ENCODE measurements at places on chromosomes 4 and X. TPM values are rescaled to one million over a fixed set of nuclear protein-coding genes. Genes with fewer than 3 reads are reported as not detected.

DNA sequence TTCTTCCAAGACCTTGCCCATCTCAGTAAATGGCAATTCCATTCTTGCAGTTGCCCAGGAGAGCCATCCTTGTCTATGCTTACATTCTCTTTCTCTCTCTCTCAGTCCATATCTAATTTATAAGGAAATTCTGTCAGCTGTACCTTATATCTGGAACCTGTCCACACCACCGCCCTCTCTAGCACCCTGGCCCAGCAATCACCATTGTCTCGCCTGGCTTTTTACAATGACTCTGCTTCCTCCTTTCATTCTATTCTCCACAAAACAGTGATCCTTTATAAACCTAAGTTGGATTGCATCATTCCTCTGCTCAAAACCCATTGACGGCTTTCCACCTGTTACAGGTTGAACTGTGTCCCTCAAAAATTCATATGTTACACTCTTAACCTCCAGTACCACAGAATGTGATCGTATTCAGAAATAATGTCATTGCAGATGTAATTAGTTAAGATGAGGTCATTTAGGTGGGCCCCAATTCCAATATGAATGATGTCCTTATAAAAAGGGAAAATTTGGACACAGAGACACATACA lies 31.3 kb downstream of the APBB2 start:
- H3K36me3 ChIP-seq = peaks cover 8% of the 10 kb centered on the region
- no peak for DNase-seq
- no peak overlapping the region for H3K4me3 ChIP-seq
- peaks cover 3% of the 10 kb centered on the region for H3K27me3 ChIP-seq
- no peak overlapping the region for H3K27ac ChIP-seq
- H3K4me1 ChIP-seq = peaks cover 19% of the 10 kb centered on the region

DNA sequence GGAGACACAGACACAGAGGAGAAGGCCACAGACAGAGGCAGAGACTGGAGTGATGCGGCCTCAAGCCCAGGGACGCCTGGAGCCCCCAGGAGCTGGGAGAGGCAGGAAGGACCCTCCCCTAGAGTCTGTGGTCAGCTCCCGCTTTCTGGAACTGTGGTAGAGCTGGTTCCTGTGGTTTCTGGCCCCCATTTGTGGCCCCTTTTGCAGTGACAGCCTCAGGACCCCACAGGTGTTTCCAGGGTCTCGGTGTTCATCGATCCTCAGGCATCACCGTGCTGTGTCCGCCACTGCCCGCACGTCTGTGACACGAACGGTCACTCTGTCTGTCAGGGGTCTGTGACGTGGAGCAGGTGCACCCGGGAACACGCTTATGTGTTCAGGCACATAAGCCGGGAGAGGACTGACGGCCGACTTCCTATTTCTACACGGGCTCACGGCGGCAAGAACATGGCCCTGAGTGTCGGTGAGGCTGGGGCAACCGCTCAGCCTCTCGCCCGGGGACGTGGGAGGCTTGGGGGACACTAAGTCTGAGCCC lies 7.9 kb downstream of the GTPBP6 start:
- DNase-seq = no peak
- no peaks in the 10 kb centered on the region for H3K4me1 ChIP-seq
- H3K27ac ChIP-seq = no peak overlapping the region
- H3K36me3 ChIP-seq = peaks cover 16% of the 10 kb centered on the region
- no peak overlapping the region for H3K4me3 ChIP-seq

- no peak for DNase-seq
- no peaks in the 10 kb centered on the region for H3K4me1 ChIP-seq
- no peaks in the 10 kb centered on the region for H3K27me3 ChIP-seq
- H3K4me3 ChIP-seq = no peak overlapping the region
- H3K27ac ChIP-seq = no peak overlapping the region
These were observed 46.3 kb downstream of the ARHGEF9 start for GRCh38 chrX:63738696-63739095.

GRCh38 chr4:161225327-161225726 lies 938.5 kb downstream of the FSTL5 start:
- no peak overlapping the region for H3K4me3 ChIP-seq
- H3K36me3 ChIP-seq = no peaks in the 10 kb centered on the region
- H3K4me1 ChIP-seq = no peaks in the 10 kb centered on the region
- H3K27ac ChIP-seq = no peak overlapping the region
- H3K27me3 ChIP-seq = no peaks in the 10 kb centered on the region

DNA sequence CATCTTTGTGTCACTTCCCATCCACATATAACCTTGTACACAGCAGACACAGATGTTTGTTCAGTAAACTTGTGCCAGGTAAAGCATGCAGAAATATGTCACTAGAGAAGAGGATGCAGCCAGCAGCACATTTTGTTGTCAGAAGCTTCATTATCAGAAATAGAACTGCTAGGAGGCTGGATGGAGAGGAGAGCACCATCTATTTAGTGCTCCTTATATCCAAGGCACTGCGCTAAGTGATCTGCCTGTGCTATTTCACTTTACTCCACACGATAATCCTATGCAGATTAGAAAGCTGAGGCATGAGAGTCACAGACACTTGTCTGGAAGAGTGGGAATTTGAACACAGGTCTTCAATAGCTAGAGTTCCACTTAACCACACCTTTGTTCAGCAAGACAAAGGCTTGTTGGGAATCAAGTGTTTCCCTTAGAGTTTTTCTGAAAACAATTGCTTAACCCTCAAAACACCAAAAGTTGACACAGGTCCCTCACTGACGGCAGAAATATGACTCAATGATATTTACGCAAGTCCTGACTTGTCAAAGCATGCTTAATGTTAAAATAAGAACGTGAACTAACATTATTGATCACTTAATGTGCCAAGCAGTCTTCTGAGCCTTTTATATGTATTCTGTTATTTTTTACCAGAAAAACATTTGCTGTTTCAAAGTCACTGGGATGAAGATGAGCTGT lies 1.2 kb upstream of the QDPR start:
- no peak for DNase-seq
- H3K4me3 ChIP-seq = peak overlapping the region; percentile 83
- peaks cover 30% of the 10 kb centered on the region for H3K27me3 ChIP-seq
- H3K36me3 ChIP-seq = peaks cover 4% of the 10 kb centered on the region

- H3K4me3 ChIP-seq = peak overlapping the region; percentile 80
- no peaks in the 10 kb centered on the region for H3K36me3 ChIP-seq
- H3K27me3 ChIP-seq = no peaks in the 10 kb centered on the region
- H3K4me1 ChIP-seq = peaks cover 18% of the 10 kb centered on the region
- no peak for DNase-seq
These were observed 58.9 kb upstream of the BCOR start for GRCh38 chrX:40156470-40157227.

- H3K36me3 ChIP-seq = no peaks in the 10 kb centered on the region
- no peak overlapping the region for H3K27ac ChIP-seq
- no peaks in the 10 kb centered on the region for H3K4me1 ChIP-seq
- H3K27me3 ChIP-seq = no peaks in the 10 kb centered on the region
These were observed 56.3 kb upstream of the CXCL8 start for GRCh38 chr4:73684097-73684496.

DNA sequence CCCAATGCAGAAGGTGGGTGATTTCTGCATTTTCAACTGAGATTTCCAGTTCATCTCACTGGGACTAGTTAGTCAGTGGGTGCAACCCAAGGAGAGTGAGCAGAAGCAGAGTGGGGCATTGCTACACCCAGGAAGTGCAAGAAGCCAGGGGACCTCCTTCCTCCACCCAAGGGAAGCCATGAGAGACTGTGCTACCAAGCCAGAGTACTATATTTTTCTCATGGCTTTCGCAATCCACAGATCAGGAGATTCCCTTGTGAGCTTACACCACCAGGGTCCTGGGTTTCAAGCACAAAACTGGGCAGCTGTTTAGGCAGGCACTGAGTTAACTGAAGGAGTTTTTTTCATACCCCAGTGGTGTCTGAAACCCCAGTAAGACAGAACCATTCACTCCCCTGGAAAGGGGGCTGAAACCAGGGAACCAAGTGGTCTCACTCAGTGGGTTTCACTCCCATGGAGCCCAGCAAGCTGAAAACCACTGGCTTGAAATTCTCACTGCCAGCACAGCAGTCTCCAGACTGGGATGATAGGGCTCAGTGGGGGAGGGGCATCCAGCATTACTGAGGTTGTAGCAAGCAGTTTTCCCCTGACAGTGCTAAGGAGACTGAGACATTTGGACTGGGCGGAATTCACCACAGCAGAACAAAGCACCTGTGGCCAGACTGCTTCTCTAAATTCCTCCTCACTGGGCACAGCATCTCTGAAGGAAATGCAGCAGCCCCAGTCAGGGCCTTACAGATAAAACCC lies 903.4 kb downstream of the TECRL start:
- no peaks in the 10 kb centered on the region for H3K36me3 ChIP-seq
- no peaks in the 10 kb centered on the region for H3K27me3 ChIP-seq
- H3K4me3 ChIP-seq = no peak overlapping the region
- no peaks in the 10 kb centered on the region for H3K4me1 ChIP-seq
- DNase-seq = no peak

GRCh38 chr4:71296945-71297344 lies 41.9 kb upstream of the SLC4A4 start:
- H3K27me3 ChIP-seq = no peaks in the 10 kb centered on the region
- H3K4me3 ChIP-seq = no peak overlapping the region
- peaks cover 5% of the 10 kb centered on the region for H3K4me1 ChIP-seq
- peaks cover 4% of the 10 kb centered on the region for H3K36me3 ChIP-seq
- no peak for DNase-seq
- H3K27ac ChIP-seq = no peak overlapping the region

- no peak overlapping the region for H3K27ac ChIP-seq
- DNase-seq = peak; percentile 71
- H3K36me3 ChIP-seq = peaks cover 13% of the 10 kb centered on the region
- peaks cover 29% of the 10 kb centered on the region for H3K27me3 ChIP-seq
These were observed 1.2 kb downstream of the CPEB2 start for GRCh38 chr4:15003401-15003890.

DNA sequence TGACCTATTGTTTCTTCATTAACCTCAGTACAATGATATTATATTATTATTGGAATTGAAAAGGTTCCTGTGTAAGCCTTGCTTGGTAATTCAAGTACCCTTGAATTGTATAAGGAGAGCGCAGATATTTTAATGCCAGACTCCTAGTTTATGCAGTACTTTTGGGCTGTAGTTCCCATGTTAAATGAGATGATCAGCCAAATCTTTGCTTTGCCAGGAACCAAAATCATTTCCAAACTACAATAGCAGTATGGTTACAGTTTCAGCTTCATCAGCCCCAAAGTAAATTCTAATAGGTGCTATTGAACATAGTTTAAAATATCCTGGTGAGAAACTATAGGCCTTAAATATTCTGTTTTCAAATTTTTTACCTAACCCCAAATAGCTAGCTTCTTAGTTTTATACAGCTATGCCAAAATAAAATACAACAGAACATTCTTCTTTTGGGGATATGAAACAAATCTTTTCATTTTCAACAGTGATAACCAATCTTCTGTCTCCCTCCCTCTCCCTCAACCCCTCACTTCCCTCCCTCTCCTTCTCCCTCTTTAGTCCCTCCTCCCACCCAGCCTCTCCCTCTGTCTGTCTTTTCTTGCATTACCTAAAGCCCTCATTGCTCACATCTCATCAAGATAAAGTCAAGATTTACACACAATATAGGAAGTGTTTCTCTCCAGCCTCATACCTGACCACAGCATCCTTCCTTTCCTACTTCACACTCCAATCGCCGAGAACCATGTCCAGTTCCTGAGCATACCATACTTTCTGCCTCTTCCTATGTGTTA lies 190.1 kb downstream of the SHROOM3 start:
- no peak for DNase-seq
- H3K4me1 ChIP-seq = peaks cover 38% of the 10 kb centered on the region
- H3K36me3 ChIP-seq = peaks cover 4% of the 10 kb centered on the region
- no peak overlapping the region for H3K27ac ChIP-seq

GRCh38 chr4:55258152-55258865 lies 87.7 kb upstream of the SRD5A3 start:
- no peaks in the 10 kb centered on the region for H3K27me3 ChIP-seq
- no peak overlapping the region for H3K27ac ChIP-seq
- no peak for DNase-seq
- H3K4me1 ChIP-seq = peaks cover 27% of the 10 kb centered on the region
- H3K36me3 ChIP-seq = no peaks in the 10 kb centered on the region

DNA sequence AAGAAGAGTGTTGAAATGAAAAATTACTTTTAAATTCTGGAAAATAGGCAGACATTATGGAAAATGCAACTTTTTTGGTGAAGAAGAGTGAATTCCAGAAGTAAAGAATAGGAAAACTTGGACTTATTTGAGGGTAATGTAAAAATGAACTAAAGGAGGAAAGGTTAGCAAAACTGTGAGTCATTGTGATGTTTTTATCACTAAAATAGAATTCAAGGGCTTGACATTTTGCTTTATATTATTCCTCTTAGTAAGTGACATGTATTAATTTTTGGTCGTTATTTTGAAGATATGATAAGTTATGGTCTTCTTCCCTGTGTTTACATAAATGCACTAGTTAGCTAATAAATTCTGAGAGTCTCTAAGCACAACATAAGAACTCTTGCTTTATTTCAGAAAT lies 390.9 kb downstream of the FAT4 start:
- no peak overlapping the region for H3K4me3 ChIP-seq
- peaks cover 6% of the 10 kb centered on the region for H3K4me1 ChIP-seq
- no peak for DNase-seq
- H3K27ac ChIP-seq = no peak overlapping the region

GRCh38 chrX:9942086-9942485 lies 25.1 kb upstream of the CLDN34 start:
- no peak overlapping the region for H3K27ac ChIP-seq
- peaks cover 5% of the 10 kb centered on the region for H3K36me3 ChIP-seq
- no peak overlapping the region for H3K4me3 ChIP-seq
- no peaks in the 10 kb centered on the region for H3K4me1 ChIP-seq
- H3K27me3 ChIP-seq = no peaks in the 10 kb centered on the region

- no peaks in the 10 kb centered on the region for H3K27me3 ChIP-seq
- H3K27ac ChIP-seq = no peak overlapping the region
- no peak for DNase-seq
- no peaks in the 10 kb centered on the region for H3K4me1 ChIP-seq
- no peak overlapping the region for H3K4me3 ChIP-seq
- H3K36me3 ChIP-seq = no peaks in the 10 kb centered on the region
These were observed 291.3 kb downstream of the GALNTL6 start for GRCh38 chr4:172104539-172104938.

The CSAG1 gene
- total RNA-seq = not detected

The DKK2 gene
- 15.1 TPM for total RNA-seq

The GPRASP3 gene
- 9.1 TPM for total RNA-seq

The AFM gene
- total RNA-seq = 2.9 TPM

The ZNF732 gene
- total RNA-seq = 2.7 TPM

The KLB gene
- 0.43 TPM for total RNA-seq

The MND1 gene
- total RNA-seq = 15.2 TPM

The LUZP4 gene
- total RNA-seq = not detected

Measured in type B pancreatic cell (in vitro differentiated cells).